Stimulated activated CD8-positive, alpha-beta memory T cell treated with anti-CD3 and anti-CD28 coated beads, Interleukin-4, amount 100 ng/mL, for 4 hours (primary cell): ENCODE measurements at places on chromosomes 12 and 14.

- no peak for DNase-seq
Observed at GRCh38 chr12:46533723-46534122, 161.2 kb upstream of the SLC38A2 start.

DNA sequence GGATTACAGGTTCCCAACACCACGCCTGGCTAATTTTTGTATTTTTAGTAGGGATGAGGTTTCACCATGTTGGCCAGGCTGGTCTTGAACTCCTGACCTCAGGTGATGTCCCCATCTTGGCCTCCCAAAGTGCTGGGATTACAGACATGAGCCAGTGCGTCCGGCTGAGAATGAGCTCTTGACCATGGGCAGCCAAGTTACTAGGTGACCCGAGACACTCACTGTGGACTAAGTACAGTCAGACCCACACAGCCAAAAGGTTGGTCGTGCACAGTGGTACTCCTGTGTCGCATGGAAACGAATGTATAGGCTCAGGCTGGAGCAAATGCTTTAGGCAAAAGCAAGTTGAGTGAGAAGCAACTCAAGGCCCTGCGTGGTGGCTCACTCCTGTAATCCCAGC lies 21.0 kb downstream of the DLK1 start:
- no peak for DNase-seq

DNA sequence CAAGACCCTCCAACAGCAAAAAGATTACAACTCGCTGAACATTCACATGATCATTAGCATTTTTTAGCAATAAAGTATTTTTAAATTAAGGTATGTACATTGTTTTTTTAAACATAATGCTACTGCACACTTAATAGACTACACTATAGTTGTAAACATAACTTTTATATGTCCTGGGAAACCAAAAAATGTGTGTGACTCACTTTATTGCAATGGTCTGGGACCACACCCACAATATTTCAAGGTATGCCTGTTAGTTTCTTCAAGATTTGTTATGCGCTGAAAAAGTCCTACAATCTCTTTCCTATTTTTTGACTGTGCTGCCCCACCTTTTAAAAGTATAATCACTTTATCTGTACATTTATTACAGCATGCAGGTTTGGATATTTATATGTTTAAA lies 30.4 kb upstream of the PCNX4 start:
- DNase-seq: no peak

- no peak for DNase-seq
Observed at GRCh38 chr12:130702966-130703732, 12.9 kb downstream of the RIMBP2 start.

- no peak for DNase-seq
Observed at GRCh38 chr14:37268788-37269187, 71.1 kb downstream of the MIPOL1 start.

DNA sequence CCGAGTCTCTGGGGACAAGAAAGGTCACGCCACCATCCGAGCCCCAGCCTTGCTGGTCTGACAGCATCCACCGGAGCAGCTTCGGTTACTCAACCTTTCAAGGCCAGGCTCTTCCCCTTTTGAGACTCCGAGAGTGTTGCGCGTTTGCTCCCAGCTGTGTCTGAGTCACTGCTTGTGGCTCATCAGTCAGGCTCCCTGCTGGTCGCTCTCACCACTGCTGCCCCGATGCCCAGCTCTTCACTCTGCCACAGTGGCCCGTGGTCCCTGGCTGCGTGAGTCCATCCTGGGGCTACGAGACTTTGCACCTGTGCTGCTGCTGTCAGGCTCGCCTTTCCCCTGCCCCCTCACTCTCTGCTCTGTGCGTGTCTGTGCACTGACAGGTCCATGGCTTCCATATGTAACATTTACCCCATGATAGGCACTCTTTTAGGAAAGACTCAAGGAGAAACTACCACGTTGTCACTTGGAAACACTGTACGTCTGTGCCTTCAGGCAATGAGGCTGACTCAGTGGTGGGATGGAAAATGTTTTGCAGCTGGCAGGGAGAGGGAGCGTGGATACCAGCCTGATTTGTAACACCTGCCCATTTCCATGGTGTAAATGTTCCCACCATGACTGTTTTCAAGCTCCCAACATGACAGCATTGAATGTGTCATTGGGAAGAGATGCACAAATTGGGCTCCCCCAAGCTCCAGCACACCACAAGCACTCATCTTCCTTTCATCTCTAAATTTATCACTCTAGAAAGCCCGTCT lies 350.7 kb downstream of the TMEM132D start:
- no peak for DNase-seq

GRCh38 chr12:12720672-12721161 lies 3.5 kb downstream of the CDKN1B start:
- no peak for DNase-seq

- no peak for DNase-seq
Observed at GRCh38 chr12:27505109-27505508, 18.9 kb upstream of the PPFIBP1 start.
